ENCODE measurements at places on chromosomes 13 and 19.

DNA sequence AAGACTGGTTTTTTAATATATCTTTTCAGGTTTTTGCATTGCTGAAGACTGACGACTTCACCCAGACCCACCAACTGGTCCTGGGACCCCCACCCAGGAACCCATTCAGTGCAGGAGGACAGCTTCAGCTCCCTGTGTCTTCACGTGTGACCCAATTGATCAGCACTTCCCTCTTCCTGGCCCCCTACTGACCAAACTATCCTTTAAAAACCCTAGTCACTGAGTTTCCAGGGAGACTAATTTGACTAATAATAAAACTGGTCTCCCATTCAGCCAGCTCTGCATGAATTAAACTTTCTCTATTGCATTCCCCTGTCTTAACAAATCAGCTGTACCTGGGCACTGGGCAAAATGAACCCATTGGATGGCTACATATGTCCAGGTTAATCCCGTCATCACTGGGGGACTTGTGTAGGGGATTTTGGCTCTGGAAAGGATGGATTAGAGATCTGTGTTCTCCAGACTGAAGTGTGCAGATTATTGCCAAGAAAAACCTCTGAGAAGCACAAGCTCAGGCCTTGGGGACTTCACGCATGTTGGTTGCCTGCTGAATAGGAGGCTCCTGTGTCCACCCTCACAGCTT lies 16.3 kb upstream of the PARP4 start:
- no peak for DNase-seq

DNA sequence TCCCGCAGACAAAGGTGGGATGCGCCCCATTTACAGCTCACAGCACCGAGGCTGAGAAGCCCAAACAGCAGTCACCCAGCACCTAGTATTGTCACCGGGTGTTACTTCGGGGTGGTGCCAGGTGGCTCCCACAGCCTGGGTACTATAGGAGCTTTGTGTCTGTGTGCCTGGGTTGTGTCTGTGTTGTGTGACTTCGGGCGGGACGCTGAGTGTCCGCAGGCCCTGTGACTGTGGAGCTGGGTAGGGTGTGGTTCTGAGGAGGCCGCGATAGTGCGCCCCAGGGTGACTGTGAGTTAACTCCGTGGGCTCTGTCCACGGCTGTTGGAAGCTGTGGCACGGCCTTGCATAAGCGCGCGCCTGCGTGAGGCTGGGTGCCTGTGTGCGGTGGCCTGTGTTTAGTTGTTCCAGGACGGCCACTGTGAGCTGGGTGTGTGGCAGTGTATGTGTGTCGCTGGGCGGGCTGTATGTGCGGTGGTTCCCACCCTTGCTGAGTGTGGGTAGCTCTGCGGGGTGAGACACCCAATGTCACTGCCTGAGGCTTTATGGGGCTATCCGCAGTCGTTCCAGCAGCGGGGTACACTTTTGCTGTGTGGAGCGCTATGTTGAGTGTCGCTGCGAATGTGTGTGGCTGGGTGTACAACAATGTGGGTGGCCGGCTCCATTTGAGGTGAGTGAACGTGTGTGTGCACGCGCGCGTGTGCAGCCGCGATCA lies 559 bp upstream of the SSBP4 start:
- DNase-seq, result no peak

- no peak for DNase-seq
These were observed 56.1 kb downstream of the DNM2 start for GRCh38 chr19:10773969-10774368.

DNA sequence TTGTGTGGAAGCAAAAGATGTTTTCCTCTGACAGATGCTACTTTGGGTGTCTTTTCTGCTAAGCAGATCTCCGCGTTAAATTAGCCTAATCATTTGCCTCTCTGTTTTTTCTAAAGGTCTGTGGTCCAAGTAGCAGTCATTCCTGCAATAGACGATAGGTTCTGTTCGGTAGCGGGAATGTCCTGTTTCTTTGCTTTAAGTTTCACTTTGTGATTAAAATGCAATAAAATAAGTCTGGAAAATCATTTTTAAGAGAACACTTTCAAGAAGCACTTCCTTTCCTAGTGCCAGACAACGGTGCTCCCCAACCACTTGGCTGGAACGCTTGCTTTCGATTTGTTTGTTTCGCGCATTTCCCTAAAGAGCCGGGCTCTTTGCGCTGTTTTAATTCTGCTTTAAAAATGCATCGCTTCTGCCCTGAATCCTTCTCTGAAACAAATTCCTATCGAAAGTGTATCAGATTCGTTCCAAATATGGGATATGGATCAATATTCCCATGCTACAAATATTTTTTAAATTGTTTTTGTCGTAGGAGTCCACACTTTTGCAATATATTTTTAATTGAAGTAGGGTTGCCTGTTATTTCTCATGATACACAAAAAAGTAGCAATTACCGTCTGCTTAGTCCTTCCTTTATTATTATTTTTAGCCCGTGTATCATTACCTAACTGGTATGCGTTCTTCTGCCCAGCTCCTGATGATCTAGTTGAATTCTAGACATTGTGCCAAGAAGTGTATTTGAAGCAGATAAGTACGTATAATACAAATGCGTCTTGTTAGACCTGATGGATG lies 14.2 kb downstream of the ZIC2 start:
- no peak for DNase-seq

DNA sequence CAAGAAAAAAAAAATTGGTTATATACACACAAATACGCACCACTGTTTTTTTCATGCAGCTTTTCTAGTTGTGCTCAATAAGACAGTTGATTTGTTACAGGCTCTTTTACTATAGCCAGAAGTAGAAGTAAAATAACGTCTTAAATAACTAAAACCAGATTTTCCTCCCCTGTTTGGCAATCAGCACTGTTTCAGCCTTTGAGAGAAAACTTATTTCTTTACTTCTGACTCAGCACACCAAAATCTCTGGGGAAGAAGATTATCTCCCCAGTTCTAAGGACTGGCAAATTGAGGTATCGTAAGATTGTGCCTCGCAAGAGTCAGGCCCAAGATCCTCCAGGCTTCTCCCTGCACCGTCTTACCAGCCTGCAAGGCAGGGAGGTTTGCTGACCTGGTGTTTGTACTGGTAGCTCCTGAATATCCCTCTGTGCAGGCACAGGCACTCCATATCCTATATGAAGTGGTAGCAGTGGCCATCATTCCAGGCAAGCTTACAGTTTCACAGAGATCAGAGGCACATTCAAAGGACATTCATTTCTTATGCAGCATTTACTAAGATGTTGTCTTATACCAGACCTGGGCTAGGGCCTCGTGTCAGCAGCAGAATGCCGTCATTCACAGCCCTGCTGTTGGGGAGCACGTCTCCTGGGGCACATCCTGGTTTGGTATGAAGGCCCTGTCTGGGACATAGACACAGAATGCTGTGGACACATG lies 268.2 kb downstream of the ZNF536 start:
- no peak for DNase-seq

GRCh38 chr13:29551214-29551613 lies 44.3 kb downstream of the SLC7A1 start:
- no peak for DNase-seq

DNA sequence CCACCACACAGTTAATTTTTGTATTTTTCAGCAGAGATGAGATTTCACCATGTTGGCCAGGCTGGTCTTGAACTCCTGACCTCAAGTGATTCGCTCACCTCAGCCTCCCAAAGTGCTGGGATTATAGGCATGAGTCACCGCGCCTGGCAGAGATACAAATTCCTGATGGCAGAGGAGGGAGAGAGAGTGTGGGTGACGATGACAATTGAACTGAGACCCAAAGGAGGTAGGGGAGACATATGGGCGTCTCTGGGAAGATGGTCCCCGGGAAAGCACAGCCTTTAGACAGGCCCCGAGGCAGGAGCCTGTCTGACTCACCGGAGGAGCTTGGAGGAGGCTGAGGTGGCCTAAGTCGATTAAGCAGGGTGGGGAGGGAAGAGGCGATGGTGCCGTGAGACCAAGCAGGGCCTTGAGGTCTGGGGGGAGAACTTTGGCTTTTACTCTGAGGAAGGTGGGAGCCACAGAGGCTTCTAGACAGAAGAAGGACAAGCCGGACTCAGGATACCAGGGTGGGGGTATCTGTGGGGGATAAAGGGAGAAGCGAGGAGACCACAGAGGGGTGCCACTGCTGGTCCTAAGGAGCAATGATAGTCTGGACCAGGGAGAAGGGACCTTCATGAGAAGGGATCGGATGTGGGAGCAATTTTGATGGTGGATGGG lies 38.2 kb downstream of the ARRDC2 start:
- no peak for DNase-seq

DNA sequence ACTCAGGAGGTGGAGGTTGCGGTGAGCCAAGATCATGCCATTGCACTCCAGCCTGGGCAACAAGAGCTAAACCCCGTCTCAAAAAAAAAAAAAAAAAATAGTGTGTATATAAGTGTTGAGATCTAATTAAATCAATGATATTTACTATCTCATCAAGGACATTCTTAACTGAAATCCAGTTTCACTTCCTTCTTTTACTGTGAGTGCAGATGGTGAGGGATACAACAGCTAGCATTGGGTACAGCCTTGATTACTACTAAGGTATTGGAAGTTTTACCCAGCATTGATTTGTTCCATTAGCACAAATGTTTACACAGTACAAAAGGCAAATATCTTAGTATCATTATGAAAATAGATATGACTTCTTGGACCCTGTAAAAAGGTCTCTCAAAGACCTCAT lies 546.6 kb downstream of the KCTD12 start:
- DNase-seq, result no peak

DNA sequence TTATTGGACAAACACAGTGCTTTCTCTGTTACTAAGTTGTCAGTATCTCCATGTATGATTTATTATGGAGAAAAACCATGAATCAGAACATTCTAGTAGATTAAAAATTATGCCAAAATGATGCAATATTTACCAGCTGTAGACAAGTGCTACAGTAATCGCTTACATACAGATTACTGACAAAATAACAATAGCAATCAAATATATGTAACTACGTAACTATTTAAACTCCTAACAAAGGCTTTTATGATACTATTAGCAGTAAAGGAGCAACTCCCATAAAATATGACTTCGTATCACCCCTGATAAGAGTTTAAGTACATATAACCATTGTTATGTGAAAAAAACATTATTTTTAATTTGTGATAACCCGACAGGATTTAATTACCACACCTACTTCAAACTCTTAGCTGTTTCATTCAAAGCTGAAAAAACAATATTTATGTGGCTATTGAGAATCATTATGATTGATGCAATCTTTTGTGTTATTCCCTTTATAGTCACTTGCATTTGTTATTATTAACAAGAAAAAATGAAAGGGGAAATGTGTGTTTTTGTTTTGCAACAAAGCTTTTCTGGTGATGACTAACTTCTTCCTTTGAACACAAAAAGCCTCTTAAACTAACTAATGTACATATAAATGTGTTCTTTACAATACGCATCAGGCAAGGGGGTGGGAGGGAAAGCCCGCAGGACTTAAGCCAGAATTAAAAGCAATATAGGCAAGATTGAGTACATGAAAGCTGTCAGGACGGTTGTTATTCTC lies 147.4 kb downstream of the ABCC4 start:
- DNase-seq, result no peak

DNA sequence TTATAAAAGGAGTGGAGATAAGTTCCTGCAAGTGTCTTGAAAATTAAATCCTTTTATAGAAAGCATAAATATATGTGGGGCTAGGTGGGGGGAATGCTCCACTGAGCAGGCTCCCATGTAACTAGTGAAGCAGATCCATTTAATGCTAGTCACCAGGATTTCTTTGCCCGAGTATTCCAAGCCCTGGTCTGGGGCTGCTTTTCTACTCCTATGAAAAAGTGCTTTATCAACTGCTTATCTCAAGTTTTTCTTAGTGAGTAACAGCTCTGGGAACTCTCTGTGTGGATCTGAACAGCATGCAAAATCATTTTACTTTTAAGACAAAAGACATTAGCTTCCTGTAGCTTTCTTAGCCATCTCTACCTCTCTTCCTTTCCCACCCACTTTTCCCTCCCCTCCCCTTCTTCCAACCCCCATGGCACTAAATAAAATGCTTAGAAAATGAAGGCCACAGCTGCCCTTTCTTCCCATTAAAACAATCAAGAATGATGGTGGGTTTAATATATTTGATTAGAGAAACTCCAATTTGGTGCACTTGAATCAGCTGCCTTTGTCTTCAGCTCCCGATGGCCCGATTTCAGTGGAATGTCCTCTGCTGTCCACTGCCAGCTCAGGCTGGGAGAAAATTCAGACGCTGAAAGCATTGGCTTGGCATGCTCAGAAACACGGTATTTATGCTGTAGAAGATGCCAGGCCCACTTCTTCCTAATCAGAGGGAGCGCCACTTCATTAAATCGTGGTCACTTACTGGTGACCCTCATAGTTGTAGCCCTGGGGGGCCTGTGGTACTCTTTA lies 475.1 kb downstream of the FOXO1 start:
- DNase-seq, result no peak

- DNase-seq, result no peak
These were observed 27.9 kb upstream of the IGFL1 start for GRCh38 chr19:46201454-46202310.

GRCh38 chr13:109747524-109747923 lies 38.9 kb downstream of the IRS2 start:
- no peak for DNase-seq

GRCh38 chr13:52165411-52165810 lies 6.0 kb upstream of the NEK3 start:
- no peak for DNase-seq

GRCh38 chr19:51602189-51602854 lies 27.9 kb downstream of the SIGLEC5 start:
- no peak for DNase-seq

All from stimulated activated CD4-positive, alpha-beta T cell treated with anti-CD3 and anti-CD28 coated beads, TNF-alpha, amount 100 ng/mL, for 1 hour (primary cell).